ENCODE measurements at places on chromosomes 11 and 22. TPM values are rescaled to one million over a fixed set of nuclear protein-coding genes. Genes with fewer than 3 reads are reported as not detected.

MRGPRX4 gene
- under 0.01 TPM for total RNA-seq

TMEM86A gene
- total RNA-seq, result 0.36 TPM

BCO2 gene
- 0.83 TPM for total RNA-seq

DNA sequence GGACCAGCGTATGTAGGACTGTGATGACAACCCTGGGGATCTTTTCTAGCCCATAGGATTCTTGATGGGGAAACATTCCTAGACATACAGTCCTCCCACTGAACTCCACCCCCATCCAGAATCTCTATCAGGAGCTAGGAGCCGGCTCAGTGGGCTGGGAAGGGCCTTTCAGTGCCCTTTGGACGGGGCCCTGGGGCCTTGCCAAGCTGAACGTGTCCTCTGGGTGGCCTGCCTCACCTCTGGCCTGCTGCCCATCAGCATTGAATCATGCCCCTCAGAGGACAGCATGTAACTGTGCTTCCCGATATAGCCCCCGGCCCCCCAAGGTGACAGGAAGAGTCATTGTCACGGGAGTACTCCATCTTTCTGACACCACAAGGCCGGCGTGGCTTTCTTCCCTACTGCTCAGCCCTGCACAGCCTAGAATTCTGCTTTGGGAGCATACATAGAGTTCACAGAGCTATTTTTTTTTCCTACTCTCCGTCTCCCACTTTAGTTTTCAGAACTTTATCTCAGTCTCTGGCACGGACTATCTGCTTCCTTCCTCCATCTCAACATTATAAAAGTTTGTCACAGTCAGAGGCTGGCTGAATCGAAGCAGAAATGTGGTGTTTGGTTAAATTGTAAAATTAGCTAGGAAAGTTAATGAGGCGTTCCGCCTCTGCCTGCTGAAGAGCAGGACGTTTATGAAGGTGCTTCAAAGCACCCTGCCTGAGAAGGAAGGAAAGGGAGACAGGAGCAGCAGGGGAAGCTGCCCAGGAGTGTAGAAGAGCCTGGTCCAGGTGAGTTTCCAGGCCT, 111.9 kb downstream of the ZBTB16 start:
- no peak for DNase-seq

Data from IMR-90 (cell line).